Heart right ventricle (tissue), 16 donors: ENCODE measurements at places on chromosomes 12 and 14. TPM values are rescaled to one million over a fixed set of nuclear protein-coding genes. Genes with fewer than 3 reads are reported as not detected.
A peak's percentile ranks its signal among the peaks of the same experiment; 100 is the strongest.

Gene LRRK2
- polyA plus RNA-seq: 4.4 TPM

Gene NEUROD4
- polyA plus RNA-seq: not detected

GRCh38 chr12:30823156-30823699 is 68.5 kb upstream of the CAPRIN2 start:
- DNase-seq: peak; percentile 48

Gene DHRS4L2
- polyA plus RNA-seq: 25.5 TPM

Gene DUSP6
- polyA plus RNA-seq: 23.4 TPM

Gene RPL10L
- not detected for polyA plus RNA-seq

Gene KLRC2
- polyA plus RNA-seq: 0.06 TPM

DNA sequence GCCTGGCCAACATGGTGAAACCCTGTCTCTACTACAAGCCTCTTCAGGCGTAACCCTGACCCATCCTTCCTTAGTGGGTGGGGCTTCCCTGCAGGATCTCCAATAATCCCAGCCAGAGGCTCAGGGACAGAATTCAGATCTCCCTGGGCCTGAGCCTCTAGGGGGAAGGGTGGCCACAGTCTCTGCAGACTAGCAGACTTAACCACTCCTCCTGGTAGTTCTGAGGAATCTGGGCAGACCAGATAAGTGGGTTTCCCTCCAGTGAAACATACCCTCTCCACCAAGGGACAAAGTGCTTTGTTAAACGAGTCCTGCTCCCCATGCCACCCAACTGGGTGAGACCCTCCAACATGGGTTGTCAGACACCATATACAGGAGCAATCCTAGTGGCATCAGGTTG is 36.6 kb upstream of the TRIM9 start:
- DNase-seq: no peak

DNA sequence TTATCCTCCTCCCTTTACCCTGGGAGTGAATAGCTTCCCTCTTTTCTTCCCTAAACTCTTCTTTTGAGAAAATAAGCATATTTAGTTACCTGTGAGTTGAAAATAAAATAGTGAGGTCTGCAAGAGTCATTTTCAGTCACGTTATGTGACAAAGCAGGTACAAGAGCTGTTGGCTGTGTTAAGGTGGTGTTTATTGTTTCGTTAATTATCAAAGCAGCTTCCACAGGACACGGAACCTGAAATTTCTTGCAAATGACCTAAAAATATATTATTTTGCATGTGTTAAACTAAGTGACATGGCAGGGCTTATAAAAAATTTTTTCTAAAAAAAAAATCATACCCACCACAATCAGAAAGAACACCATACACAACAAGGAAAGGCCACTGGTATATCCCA is 8.3 kb downstream of the SLC38A2 start:
- DNase-seq: no peak

GRCh38 chr12:113702276-113702675 is 230.6 kb upstream of the LHX5 start:
- DNase-seq: no peak

Gene ZBTB25
- 3.0 TPM for polyA plus RNA-seq

- no peak for DNase-seq
Observed at GRCh38 chr12:67377541-67377940, 108.4 kb downstream of the CAND1 start.
